Activated CD4-positive, alpha-beta T cell treated with anti-CD3 and anti-CD28 coated beads, Interleukin-10, Interleukin-2, amounts not matched to agents 100 ng/mL and 50 ng/mL, durations not matched to agents 16 hours and 8 hours (primary cell): ENCODE measurements at places on chromosomes 1 and 21.
A peak's percentile ranks its signal among the peaks of the same experiment; 100 is the strongest.

DNA sequence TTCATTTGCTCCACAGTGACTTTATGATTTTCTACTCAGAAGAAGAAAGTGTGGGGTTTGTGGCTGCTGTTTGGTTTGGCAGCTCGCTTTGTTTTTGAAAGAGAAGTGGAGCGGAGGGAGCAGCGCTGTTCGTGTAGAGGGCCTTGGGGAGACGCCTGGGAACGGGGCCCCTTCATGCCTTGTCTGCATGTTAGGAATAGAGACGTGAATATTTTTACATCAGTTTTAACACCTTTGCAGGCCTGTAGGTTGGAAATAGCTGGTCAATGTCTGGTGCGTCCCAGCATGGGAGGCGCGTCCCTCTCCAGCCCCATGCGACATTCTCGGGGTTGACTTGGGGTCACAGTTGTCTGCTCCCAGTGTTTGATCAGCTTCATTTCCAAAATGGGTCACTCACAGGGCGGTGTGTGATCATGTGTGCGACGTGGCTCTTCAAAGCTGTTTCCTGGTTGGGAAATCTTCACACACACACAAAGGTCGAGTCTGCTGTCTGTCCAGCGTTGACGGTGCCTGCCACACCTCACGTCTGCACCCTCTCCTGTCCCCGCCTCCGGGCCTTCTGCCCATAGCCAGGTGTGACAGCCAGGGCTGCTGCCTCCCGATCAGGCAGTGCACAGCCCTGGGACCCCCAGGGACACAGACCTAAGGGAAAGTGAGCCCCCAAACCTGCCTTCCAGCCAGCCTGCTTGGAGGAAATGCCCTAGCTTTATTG, 149.2 kb downstream of the PSMG1 start:
- no peak for DNase-seq

GRCh38 chr21:43924421-43925095, 59.5 kb downstream of the AGPAT3 start:
- no peak for DNase-seq

- no peak for DNase-seq
Observed at GRCh38 chr1:50750021-50750619, 209.9 kb downstream of the FAF1 start.

DNA sequence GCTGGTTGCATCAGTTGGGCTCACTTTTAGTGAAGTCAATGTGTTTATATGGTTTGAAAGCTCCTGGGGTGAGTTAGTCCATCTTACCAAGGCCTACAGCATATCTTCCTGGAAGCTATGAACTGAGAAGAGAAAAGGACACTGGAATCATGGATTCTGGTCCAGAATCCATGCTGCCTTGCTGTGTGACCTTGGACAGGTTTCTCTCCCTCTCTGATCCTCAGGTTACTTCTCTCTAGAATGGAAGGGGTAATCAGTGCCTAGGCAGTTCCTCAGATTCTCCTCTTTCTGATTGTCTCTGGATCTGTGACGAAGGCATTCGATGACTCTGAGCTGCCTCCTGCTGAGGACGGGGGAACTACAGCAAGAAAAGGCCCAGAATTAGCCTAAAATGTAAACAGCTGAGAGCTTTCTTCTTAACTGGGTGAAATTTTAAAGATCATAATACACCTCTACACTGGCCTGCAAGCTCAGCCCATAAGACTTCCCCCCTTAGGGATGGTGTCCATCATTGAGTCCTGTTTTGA, 425.0 kb upstream of the VAMP3 start:
- no peak for DNase-seq

DNA sequence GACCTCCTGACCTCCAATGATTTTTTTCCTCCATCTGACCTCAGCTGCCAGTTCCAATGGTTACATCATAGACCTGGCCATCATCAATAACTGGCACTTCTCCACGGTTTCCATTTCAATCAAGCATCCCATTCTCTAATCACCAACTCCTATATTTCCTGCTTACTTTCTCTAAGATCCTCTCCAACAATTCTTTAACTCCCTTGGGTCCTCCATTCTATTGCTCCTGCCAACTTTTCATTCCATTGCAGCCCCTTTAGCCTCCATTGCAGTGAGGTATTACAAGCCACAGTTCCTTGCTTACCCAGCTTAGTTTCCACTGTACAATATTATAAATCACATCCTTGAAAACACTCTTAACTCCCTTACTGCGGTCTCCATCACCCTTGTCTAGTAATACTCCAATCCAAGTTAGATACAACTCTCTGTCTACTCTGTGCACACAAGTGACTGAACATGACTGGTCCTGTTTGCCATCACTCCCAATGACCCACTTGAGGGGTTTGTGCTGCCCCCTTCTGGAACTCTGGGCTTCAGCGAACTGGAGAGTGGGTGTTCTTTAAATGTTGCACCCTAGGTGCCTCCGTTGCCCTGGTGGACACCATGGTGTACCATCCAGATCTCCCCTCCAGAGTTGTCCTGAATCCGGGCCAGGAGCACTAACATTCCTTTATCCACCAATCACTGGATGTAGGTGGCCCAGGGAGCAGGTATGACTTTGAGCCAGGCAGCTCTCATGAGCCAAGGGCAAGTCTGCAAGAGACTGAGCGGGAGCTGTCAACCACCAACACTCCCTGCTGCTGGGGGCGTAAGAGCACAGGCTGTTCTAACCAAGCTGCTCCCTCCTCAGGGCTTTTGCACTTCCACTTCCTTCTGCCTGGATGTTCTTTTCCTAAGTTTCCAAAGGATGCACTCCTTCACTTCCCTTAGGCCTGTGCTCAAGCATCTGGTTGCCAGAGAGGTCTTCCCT, 3.7 kb upstream of the FNDC7 start:
- peak; percentile 65 for DNase-seq

DNA sequence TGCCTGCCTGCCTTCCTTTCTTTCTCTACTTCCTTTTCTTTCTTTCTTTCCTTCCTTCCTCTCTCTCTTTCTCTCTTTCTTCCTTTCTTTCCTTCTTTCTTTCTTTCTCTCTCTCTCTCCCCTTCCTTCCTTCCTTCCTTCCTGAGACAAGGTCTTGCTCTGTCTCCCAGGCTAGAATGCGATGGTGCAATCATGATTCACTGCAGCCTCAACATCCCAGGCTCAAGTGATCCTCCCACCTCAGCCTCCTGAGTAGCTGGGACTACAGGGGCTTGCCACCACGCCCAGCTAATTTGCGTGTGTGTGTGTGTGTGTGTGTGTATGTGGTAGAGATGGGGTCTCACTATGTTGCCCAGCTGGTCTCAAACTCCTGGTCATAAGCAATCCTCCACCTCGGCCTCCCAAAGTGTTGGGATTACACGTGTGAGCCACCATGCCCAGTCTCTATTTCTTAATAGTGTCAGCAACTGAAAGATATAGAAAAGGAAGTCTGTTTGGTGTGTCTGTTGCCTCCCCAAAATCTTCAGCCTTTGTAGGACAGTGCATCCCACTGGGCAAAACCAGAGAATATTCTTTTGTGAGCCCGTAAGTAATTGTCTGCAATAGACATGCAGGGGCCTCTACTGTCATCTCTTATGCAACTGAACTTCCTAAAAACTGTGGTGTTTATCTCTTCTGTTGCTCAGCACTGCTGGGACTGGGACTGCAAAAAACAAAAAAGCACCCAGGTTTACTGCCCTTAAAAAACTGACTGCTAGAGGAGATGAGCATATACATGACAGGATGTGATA, 20.9 kb upstream of the RAB4A start:
- no peak for DNase-seq

DNA sequence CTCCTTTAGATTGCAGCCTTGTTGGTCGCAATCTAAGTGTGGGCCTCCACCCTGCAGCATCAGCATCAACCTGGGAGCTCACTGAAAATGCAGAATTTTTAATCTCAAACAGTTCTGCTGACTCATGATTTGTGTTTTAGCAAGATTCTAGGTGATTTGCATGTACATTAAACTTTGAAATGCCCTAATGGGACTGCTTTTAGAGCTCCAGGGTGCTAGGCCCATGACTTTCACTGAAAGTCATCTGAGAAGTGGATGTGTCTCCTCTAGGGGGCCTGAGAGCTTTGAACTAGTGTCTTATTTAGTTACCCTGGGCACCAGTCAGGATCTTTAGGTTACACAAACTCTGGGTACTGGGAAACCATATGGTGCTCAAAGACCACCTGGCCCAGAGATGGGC, 9.0 kb downstream of the TRIM67 start:
- DNase-seq = no peak

DNA sequence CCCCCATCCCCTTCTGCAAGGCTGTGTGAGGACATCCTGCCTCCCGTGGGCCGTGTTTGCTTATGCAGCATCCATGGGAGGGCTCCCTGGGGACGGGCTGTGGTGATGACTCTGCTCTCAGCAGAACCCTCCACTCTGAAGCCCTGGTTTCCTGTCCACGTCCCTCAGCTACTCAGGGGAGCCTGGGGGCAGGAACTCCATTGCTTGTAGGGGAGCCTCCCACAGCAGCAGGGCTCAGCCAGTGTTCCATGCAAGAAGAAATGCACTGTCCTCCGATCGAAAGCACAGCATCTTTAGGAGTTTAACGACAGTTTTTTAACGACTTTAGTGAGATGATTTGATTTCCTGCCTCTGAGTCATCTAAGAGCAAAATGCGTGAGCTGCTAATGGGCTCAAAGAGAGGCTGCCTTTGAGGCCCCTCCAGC, 8.3 kb upstream of the KCNAB2 start:
- peak; percentile 70 for DNase-seq

DNA sequence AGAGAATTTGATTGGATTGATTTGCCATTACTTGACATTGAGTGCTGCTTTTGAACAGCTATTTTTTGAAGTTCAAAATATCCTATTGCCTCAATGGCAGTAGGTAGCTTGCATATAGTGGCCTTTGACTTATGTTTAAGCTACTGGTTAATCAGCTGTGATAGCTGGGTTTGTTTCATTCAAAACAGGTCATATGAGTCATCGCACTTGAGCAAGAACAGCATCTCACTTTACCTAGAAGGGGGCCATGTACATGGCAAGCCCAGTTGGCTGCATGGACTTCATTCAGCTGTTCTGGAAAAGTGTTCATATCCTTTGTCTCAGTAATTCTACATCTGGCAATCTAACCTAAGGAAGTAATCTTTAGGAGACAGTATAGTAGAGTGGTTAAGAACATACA, 29.0 kb upstream of the ARID1A start:
- peak; percentile 41 for DNase-seq

- no peak for DNase-seq
Observed at GRCh38 chr1:13587256-13588030, 3.8 kb downstream of the PDPN start.

GRCh38 chr1:31661856-31662255, 17.2 kb upstream of the PEF1 start:
- DNase-seq = no peak

- DNase-seq = no peak
Observed at GRCh38 chr1:34055818-34056217, 109.2 kb downstream of the CSMD2 start.

DNA sequence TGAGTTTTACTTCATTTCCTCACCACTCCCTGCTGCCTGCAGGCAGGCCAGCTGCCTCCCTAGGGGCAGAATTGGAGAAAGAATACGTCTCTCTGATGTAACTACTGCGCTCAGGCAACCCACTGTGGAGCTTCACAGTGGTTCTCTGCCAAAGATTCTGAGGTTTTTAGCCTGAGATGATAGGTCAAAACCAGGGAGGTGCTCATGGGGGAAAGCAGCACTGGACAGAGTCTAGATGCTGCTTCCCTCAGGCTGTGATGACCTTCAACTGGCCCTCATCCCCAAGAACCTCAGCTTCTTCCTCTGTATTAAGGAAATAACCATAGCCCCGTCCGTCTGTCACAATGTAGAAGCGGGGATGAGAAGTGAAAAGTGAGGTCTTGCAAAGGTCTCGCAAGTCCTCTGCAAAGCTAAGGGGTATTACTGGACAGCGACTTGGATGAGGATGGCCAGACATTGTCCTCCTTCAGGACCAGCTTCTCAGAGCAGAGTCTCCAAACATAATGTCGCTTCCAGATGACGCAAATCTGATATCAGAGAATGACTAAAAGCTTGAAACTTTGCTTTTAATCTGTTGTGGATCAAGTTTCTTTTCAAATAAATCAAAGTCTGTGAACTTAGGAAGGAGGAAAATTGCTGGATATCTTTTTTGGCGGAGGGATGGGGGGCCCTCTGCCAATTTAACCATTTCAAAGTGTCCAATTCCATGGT, 65.9 kb upstream of the ATP5PO start:
- DNase-seq = no peak

DNA sequence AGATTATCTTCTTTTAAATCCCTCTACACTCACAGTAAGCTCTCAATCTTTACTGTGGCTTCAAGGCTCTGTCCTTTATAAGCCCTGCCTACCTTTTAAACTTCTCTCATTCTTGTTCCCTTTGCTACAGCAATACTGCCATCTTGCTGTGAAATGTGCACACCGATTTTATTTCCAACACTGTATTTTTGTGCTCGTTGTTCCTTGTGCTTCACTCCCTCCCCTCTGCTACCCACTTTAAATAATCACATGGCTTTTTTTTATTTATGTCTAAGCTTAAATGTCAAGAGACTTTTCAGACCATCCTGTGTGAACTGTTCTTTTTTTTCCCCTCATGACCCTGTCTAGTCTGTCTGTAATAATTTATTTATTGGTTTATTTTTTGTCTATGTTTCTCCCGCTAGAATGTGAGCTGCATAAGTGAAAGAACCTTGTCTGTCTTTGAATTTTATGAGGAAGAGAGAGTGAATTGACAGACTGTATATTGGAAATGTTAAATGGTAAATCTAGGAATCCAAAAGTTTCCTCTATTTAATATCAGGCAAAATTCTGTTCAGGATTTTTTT, 45.7 kb downstream of the ABCD3 start:
- peak; percentile 30 for DNase-seq

- DNase-seq = no peak
Observed at GRCh38 chr1:199550199-199551065, 477.1 kb upstream of the NR5A2 start.

DNA sequence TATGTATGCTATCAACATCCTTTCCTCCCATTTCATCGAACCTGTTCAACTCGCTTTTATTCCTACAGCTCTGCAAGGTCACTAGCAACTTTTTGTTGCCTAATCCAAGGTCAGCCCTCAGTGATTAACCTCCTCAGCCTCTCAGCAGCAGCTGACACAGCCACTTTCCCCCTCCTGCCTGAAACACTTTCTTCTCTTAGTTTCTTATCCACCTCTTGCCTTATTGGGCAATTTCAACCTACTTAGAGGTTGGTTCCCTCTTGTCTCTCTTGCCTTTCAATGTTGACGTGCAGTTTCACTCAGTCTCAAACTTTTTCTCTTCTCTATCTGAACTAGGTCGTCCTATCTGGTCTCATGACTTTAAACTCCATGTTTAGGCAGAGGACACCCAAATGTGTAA, 156.3 kb downstream of the C1orf94 start:
- DNase-seq = no peak

- DNase-seq = no peak
Observed at GRCh38 chr1:179976970-179977651, 22.5 kb downstream of the CEP350 start.

GRCh38 chr1:149936170-149936991, at the start of gene MTMR11:
TSS of gene MTMR11 (minus strand) at chr1:149936879. CDS start at chr1:149936647, 232 bp downstream.
- no peak for DNase-seq

- DNase-seq = no peak
Observed at GRCh38 chr1:46030876-46031660, 101.4 kb downstream of the PIK3R3 start.
